PC-9 (cell line): ENCODE measurements at places on chromosomes 2 and 18. TPM values are rescaled to one million over a fixed set of nuclear protein-coding genes. Genes with fewer than 3 reads are reported as not detected.
A peak's percentile ranks its signal among the peaks of the same experiment; 100 is the strongest.

- H3K27ac ChIP-seq = no peak overlapping the region
- H3K27me3 ChIP-seq = no peaks in the 10 kb centered on the region
- H3K4me3 ChIP-seq = no peak overlapping the region
- H3K4me1 ChIP-seq = no peaks in the 10 kb centered on the region; the same call in 1 of the 2 replicates
- no peak for DNase-seq
Observed at GRCh38 chr18:79251021-79251420, 144.7 kb upstream of the NFATC1 start.

GRCh38 chr2:159539701-159540100 lies 76.6 kb downstream of the BAZ2B start:
- DNase-seq = no peak
- no peaks in the 10 kb centered on the region for H3K36me3 ChIP-seq
- no peak overlapping the region for H3K4me3 ChIP-seq
- H3K27me3 ChIP-seq = no peaks in the 10 kb centered on the region

DNA sequence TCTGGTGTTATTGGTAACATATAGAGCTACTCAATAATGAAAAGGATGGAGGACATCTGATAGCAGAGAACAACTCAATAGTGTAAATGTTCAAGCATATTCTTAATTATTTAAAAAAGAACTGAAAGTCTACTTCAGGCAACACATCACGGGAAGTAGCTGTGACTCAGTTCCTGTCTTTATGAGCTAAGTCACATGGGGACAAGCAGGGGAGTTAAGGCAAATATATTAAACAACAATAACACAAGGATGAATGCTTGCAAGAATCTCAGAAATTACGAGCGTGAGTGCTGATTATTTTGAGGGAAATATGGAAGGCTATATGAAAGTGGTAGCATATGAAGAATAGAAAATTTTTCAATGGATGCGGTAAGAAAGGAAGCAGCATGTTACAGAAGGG lies 4.0 kb upstream of the HNMT start:
- DNase-seq = no peak
- H3K27me3 ChIP-seq = no peaks in the 10 kb centered on the region
- no peak overlapping the region for H3K27ac ChIP-seq
- H3K4me3 ChIP-seq = no peak overlapping the region
- H3K36me3 ChIP-seq = no peaks in the 10 kb centered on the region

KATNAL2 gene
- total RNA-seq = 9.0 and 9.4 TPM in 2 replicates

C2orf15 gene
- total RNA-seq = 16.9 and 18.0 TPM in 2 replicates

GRCh38 chr2:159145745-159146354 lies 140.7 kb downstream of the WDSUB1 start:
- no peak for DNase-seq
- H3K27ac ChIP-seq = peak overlapping the region; percentile 62; the same call in 1 of the 2 replicates
- H3K27me3 ChIP-seq = no peaks in the 10 kb centered on the region
- no peak overlapping the region for H3K4me3 ChIP-seq
- no peaks in the 10 kb centered on the region for H3K36me3 ChIP-seq
- H3K4me1 ChIP-seq = peaks cover 33% of the 10 kb centered on the region
